Activated CD4-positive, CD25-positive, alpha-beta regulatory T cell treated with anti-CD3 and anti-CD28 coated beads, Interleukin-2, amount 50 U/mL, for 72 hours (primary cell): ENCODE measurements at places on chromosomes 4 and X.
A peak's percentile ranks its signal among the peaks of the same experiment; 100 is the strongest.

GRCh38 chrX:7635604-7636003, 207.4 kb upstream of the VCX start:
- no peak for DNase-seq

DNA sequence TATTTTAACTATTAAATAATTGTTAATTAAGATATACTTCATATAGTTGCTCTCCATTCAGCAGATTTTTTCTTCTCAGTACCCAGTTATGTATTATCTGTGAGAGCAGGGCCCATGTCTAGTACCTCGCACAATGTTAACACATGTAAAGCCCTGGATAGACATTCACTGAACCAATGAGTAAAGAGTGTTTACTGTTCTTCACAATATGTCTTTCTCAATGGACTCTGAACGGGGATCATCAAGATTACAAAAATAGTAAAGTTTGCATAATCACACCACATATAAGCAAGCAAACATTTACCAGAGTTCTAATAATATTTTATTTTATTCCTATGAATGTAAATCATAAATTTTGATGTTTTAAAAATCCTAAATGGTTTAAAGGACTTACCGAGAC, 47.1 kb downstream of the FBXO8 start:
- no peak for DNase-seq

DNA sequence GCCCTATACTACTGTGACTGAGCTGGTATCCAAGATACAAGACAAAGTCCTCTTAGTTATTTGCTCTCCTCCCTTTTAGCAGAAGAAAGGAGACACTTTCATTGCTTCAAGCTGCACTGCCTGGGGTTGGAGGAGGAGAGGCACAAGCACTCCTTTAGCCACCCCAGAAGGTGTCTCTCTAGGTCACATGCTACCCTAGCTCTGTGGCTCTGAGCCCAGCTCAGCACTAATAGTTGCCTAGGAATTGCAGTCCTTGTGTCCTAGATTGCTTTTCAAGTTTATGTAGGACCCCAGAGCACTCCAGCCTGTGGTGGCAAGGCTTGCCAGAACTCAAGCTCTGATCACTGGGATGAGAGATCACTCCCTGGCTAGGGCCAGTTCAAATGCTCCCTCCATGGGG, 24.4 kb upstream of the LHFPL1 start:
- DNase-seq, result no peak

- DNase-seq, result no peak
Observed at GRCh38 chr4:110129544-110129943, 68.9 kb downstream of the ELOVL6 start.

GRCh38 chrX:109685656-109686078, 47.4 kb downstream of the ACSL4 start:
- no peak for DNase-seq

- no peak for DNase-seq
Observed at GRCh38 chr4:31291238-31291637, 571.1 kb downstream of the PCDH7 start.

GRCh38 chr4:52244103-52244775, 193.1 kb downstream of the SPATA18 start:
- DNase-seq, result no peak

DNA sequence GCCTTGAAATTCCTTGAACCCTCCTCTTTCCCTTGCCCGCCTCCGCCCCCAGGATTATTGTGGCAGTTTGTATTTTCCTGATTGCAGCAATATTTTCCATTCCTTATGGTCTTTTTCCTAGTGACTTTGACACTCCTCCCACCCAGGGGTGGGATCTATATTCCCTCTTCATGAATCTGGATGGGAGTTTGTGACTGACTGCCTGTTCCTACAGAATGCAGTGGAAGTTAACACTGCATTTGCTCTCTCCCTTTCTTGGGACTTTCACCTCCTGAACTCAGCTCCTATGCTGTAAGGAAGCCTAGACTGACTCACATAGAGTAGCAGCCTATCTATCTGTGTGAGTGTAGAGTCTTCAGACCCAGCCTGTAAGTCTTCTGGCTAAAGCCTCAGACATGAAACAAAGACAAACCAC, 2.2 kb downstream of the FUNDC2 start:
- DNase-seq, result no peak

GRCh38 chr4:174211622-174212044, 71.8 kb downstream of the FBXO8 start:
- no peak for DNase-seq

- no peak for DNase-seq
Observed at GRCh38 chr4:75490155-75490554, 24.0 kb downstream of the RCHY1 start.

DNA sequence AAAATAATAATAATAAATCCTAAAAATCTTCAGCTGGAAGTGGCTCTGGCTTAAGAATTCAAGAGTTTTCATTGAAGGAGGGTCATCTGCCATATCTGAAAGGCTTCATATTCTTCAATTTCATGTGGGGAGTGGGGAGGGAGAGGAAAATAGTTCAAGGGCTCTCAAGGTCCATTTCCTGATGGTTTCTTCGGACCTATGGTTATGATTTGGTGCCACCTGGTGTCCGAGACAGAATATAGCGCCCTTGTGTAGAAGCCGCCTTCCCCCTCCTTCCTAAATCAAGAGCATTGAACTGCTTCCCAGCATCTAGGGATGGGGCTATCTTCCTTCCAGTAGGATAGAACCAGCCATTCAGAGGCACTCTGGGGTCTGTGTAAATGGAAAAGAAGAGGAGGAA, 34.3 kb downstream of the NLGN3 start:
- peak; percentile 48 for DNase-seq

DNA sequence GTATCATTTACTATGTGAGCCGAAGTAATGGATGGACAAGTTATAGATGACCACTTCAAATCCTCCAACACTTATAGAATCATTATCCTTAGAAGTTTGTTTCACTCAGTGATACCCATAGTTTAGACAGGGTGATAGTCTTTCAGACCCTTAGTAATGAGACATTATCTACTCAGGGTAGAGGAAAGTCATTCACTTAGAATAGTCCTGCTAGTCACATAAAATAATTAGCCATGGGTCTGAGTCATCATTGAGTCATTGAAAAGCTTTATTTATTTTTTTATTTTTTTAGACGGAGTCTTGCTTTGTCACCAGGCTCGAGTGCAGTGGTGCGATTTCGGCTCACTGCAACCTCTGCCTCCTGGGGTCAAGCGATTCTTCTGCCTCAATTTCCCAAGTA, 321.7 kb upstream of the FSTL5 start:
- DNase-seq, result no peak

DNA sequence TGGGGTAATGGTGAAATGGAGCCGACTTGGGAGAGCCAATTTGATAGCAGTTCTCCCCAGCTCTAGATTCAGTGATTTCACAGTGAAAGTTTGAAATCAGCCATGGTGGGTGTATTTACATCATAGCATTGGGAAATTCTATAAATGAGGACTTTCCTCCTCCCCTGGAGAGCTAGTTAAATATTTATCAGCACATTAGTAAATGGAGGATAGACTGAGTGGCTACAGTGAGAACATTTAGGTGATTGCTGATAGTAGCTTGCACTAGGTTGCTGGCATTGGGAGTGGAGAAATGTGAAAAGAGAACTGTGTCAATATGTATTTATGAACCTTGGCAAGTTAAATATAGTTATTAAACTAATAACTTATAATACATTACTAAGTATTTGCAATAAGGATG, 347.3 kb downstream of the CCSER1 start:
- no peak for DNase-seq

DNA sequence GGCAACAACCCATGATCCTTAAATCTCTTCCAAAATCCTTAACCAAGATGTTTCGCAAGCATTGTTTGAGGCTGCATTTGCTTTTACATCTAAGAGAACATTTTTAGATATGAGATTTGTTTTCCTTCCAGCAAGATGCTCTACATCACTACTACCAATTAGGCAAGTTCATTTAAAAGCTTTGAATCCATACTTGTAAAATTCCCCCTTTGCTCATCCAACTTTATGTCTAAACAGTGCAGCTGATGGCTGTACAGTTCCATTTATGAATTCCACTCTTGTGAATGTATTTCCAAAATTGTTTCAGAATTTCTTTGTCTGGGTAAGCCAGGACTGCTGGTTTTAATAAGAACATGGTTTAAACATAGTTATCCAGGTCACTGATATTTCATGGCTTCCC, 31.5 kb downstream of the RAI2 start:
- no peak for DNase-seq
